ENCODE measurements at places on chromosomes 2 and 18. TPM values are rescaled to one million over a fixed set of nuclear protein-coding genes. Genes with fewer than 3 reads are reported as not detected.

The CD28 gene
- total RNA-seq = 15.7 TPM

The ITM2C gene
- 27.1 TPM for total RNA-seq

The TRIB2 gene
- 43.8 TPM for total RNA-seq

The CMPK2 gene
- total RNA-seq = 8.7 TPM

The TRABD2A gene
- 6.3 TPM for total RNA-seq

GRCh38 chr18:42310956-42311355, 355.9 kb downstream of the PIK3C3 start:
- DNase-seq = no peak

GRCh38 chr2:173164396-173164795, 88.8 kb downstream of the MAP3K20 start:
- no peak for DNase-seq

DNA sequence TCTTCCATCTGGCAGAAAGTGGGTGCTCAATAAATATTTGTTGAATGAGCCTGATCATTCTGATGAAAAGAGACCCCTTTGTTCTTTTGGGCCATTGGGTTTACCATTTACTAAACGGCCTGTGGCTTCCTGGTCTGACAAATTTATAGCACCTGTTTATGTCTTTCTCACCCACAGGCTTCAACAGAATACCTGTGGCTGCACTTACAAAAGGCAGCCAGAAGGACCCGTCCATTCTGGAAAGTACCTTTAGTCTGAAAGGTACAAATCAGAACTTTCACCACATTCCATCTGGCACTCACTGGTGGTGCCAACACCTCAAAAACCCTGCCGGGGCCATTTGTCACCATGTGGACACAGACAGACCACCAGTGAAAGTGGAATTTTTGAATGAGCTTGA, 167.5 kb downstream of the ETAA1 start:
- DNase-seq = no peak

All from mesenteric fat pad (tissue), 1 donor.